Mesangial cell (primary cell): ENCODE measurements at places on chromosomes 2 and 18. TPM values are rescaled to one million over a fixed set of nuclear protein-coding genes. Genes with fewer than 3 reads are reported as not detected.

Gene ANTXR1
- 23.1 and 40.9 TPM in 2 replicates for total RNA-seq

Gene TBR1
- not detected in 2 replicates for total RNA-seq

Gene LHCGR
- total RNA-seq = not detected in 2 replicates

Gene FEV
- total RNA-seq = not detected in 2 replicates

Gene PLGLB2
- total RNA-seq = not detected in 2 replicates

Gene HOXD12
- not detected in 2 replicates for total RNA-seq

Gene NTSR2
- total RNA-seq = not detected in 2 replicates

Gene OTX1
- 0.16 TPM in 1 of 2 replicates, not detected in the other for total RNA-seq

Gene RGPD4
- total RNA-seq = not detected in 2 replicates

Gene TDRD15
- total RNA-seq = not detected in 2 replicates

Gene CNRIP1
- 15.1 and 38.0 TPM in 2 replicates for total RNA-seq

Gene DNER
- total RNA-seq = 0.63 and 0.65 TPM in 2 replicates

Gene GEN1
- 5.1 and 14.8 TPM in 2 replicates for total RNA-seq

Gene GKN2
- total RNA-seq = not detected in 2 replicates

Gene AQP12B
- total RNA-seq = not detected in 2 replicates

Gene REG1A
- not detected in 2 replicates for total RNA-seq

Gene C2orf80
- not detected in 2 replicates for total RNA-seq

Gene SP140
- total RNA-seq = 0.25 and 0.98 TPM in 2 replicates

Gene MTERF4
- total RNA-seq = 15.0 and 20.9 TPM in 2 replicates

Gene SPATA3
- total RNA-seq = not detected in 2 replicates

Gene MC5R
- not detected in 2 replicates for total RNA-seq

Gene DNPEP
- 36.3 and 73.0 TPM in 2 replicates for total RNA-seq

Gene SDC1
- 65.5 and 86.7 TPM in 2 replicates for total RNA-seq

Gene SLC4A5
- total RNA-seq = under 0.01 and 0.51 TPM in 2 replicates

Gene EFEMP1
- total RNA-seq = 65.4 and 79.4 TPM in 2 replicates

Gene ZC3H15
- 26.5 and 42.0 TPM in 2 replicates for total RNA-seq

Gene MOGAT1
- total RNA-seq = not detected in 2 replicates

Gene CABLES1
- total RNA-seq = 11.2 and 13.7 TPM in 2 replicates

Gene CDH20
- 1.3 TPM in 1 of 2 replicates, not detected in the other for total RNA-seq

Gene NEU2
- not detected in 2 replicates for total RNA-seq

Gene KIAA2012
- total RNA-seq = under 0.01 TPM in 1 of 2 replicates, not detected in the other

Gene RPE
- total RNA-seq = 56.8 and 69.4 TPM in 2 replicates

Gene ELOA2
- total RNA-seq = not detected in 2 replicates

Gene TTC32
- 4.4 and 10.1 TPM in 2 replicates for total RNA-seq

Gene AQP12A
- not detected in 2 replicates for total RNA-seq

Gene BCL2
- 2.3 and 16.0 TPM in 2 replicates for total RNA-seq

Gene ZNF513
- 6.7 and 12.9 TPM in 2 replicates for total RNA-seq

Gene MARCHF7
- 56.5 and 78.5 TPM in 2 replicates for total RNA-seq

Gene ODC1
- 196 and 249 TPM in 2 replicates for total RNA-seq

Gene LOXHD1
- not detected in 2 replicates for total RNA-seq

Gene NCOA1
- 4.2 and 9.1 TPM in 2 replicates for total RNA-seq

Gene ANKRD44
- total RNA-seq = 2.9 and 6.5 TPM in 2 replicates

Gene GPR39
- total RNA-seq = 4.7 and 6.0 TPM in 2 replicates

Gene ALPP
- total RNA-seq = not detected in 2 replicates

Gene MARCO
- total RNA-seq = not detected in 2 replicates

Gene FBXO41
- total RNA-seq = 2.4 and 3.8 TPM in 2 replicates

Gene SERPINB11
- total RNA-seq = not detected in 2 replicates

Gene RBBP8
- 21.0 and 31.3 TPM in 2 replicates for total RNA-seq

Gene PTPRN
- 0.49 and 0.63 TPM in 2 replicates for total RNA-seq

Gene TRPM8
- total RNA-seq = 0.33 and 0.38 TPM in 2 replicates

Gene FABP1
- total RNA-seq = not detected in 2 replicates

Gene CBLN2
- 0.25 TPM in 1 of 2 replicates, not detected in the other for total RNA-seq

Gene SPDYA
- total RNA-seq = not detected in 2 replicates

Gene FOXD4L1
- total RNA-seq = not detected in 2 replicates
